ENCODE measurements at places on chromosomes 4 and X.

DNA sequence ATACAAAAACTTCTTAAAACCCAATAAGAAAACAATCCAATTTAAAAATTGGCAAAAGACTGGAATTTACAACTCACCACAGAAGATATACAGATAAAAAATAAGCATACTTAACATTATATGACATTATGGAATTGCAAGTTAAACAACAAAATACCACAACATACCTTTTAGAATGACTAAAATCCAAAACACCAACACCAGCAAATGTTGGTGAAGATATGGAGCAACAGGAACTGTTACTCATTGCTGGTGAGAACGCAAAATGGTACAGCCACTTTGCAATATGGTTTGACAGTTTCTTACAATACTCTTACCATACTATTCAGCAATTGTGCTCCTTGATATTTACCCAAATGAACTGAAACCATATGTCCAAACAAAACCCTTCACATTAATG, 112.4 kb downstream of the ADGRL3 start:
- DNase-seq = no peak

DNA sequence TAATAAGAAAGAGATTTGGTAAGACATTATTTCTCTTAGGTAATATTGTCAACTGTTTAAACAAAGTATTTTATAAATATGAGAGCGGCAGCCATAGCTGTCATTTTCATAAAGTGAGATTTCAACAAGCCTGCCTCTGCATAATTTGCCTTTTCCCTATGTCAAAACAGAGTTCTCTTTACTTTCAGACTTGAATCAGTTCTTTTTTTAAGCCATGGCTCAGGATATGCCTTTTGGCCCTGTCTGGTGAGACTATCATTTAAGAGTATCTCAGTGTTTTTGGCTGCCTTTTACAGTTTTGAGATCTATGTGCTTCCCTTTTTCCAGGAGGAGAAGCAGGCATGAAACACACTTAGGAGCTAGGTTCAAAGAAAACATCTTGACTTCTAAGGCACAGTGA, 7.5 kb upstream of the GUCY1A1 start:
- no peak for DNase-seq

DNA sequence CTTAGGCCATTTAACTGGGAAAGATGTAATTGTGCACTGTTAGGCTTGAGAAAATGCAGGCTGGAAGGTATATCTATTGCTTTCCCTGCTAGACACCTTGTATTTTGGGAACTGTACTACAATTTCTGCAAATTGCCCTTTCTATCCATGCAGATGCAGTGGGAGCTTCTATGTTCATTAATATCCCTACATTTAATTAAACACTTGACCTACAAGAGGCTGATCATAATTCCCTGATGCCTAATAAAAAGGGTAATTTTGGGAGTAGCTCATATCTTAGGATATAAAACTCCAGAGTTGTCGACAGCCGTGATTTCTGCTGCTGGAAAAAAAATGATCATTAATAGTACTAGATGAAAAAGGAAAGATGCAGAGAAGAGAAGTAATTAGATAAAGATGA, 19.7 kb downstream of the DTHD1 start:
- no peak for DNase-seq

DNA sequence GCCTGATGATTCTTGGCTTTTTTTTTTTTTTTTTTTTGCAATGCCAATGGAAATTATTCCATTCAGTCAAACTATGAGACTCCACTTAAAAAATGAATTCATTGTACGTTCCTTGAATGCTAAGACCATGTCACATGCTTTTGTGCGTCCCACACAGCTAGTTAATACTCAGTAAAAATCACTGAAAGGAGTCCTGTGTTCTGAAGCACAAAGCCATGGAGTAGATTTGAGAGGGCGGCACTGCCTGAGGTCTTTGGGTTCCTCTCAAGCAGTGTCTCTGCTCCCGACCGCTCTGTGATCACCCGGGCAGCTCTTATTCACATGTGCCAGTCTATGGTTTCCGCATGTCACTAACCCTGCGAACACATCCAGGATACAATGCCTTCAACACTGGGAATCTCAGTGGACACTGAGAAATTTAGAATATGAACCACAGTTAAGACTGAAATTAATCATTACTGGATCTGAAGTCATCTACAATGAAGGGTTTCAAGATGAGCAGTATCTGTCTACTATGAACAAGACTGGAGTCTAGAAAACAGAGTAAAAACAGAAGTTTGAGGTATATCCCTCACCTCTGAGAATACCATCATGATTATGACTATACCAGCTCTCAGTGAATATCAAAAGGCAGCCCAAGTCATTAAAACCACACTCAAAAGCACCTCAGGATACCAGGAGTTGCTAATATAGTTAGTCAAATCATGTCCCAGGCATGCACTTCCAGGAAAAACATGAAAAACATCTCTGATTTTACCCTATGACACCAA, 193.0 kb downstream of the MGST2 start:
- no peak for DNase-seq

GRCh38 chr4:134807231-134807745, 605.7 kb upstream of the PABPC4L start:
- DNase-seq = no peak

DNA sequence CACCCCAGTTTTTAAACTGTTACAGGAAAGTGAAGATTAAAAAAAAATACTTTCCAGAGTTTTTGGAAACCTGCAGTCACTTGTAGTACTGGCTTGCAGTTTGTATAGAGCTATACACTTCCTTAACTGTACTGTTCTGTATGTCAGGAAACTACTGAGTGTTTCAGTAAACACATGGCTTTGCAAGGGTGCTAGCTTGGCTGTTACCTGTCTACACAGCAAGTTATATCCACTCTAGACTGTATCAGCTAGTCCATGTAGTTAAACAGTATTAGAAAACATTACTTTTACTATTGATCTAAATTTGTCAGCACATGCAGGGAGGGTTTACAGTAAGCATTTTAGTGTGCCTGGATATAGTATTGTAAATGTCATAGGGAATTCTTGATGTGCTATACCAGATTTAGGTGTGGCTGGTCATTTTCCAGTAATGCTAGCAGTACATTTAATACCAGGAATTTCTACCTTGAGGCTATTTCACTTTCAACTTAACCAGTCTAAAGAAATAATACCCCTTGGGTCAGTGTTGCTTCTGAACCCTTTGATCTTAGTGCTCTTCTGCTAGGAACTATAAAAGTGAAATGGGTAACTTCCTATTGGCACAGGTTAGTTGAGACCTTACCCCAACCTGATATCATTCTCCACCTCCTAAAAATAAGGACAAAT, 192.3 kb upstream of the ANKRD50 start:
- DNase-seq = no peak
